ENCODE measurements at places on chromosomes 13 and 19.

DNA sequence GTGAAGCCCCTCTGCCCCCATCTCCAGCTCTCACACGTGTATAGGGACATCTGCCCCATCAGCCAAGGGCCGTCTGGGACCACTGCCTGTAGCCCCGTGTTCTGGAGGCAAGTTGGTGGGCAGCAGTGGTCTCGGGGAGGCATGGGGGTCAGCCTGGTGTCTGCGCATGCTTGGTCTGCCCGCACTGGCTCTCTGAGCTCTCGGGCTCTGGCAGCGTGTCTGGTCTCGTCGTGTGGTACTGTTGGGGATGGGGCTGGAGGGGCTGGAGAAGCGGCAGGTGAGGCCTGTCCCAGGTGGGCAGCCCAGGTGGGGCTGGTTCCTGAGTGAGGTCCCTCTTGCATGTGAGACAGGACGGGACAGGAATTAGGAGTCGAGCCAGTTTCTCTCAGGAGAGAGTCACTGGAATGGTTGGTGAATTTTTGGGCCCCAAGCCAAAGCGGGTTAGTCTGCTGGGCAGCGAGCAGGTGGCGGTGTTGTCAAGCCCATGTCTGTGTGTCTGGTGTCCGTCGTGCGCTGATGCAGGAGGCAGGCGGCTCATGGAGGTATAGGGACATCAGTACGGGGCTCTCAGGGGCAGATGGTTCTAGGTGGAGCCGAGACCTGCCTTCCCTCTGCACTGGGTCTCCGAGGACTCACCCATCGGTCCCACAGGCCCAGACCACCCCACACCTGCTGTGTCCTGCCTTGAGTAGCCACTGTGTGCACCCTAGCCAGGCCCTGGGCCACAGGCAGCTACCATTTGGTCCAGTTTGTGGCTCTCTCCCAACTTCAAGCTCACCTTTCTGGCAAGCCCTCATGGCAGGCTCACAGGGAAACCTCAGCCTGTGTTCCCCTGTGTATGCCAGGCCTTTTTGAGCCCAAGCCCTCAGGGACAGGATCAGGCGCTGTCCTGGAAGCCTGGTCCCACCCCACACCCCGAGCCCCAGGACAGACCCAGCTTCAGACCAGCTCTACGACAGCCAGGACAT, 18.2 kb downstream of the COMP start:
- DNase-seq: no peak

DNA sequence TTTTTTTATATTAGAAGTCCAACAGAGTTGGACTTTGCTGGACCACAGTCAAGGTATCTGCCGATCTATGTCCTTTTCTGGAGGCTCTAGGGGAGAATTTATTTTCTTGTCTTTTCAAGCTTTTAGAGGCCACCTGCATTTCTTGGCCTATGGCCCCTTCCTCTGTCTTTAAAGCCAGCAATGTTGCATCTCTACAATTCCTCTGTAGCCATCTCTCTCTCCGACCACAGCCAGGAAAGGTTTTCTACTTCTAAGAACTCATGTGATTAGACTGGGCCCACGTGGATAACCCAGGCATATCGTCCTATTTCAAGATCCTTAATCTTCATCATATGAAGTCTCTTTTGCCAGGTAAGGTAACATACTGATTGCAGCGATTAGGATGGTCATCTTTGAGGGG, 43.5 kb upstream of the RGCC start:
- no peak for DNase-seq

DNA sequence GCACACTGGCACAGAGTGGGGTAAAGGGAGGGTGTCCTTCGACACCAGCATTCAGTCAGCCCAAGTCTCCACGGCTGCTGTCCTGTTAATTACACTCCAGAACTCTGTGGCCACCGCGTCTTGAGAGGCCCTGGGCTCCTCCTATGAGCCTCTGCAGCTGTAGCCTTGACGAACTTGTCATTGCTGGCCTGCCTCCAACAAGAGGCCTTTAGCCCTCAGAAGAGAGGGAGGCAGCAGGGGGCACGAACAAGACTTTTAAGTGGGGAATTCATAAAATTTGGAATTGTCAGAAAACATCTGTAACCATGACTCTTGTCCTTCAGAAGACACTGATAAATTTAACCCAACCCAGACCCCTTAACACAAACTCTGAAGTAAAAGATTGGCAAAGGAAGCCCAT, 241.9 kb downstream of the UQCRFS1 start:
- DNase-seq: no peak

GRCh38 chr13:35723053-35723461, 246.6 kb upstream of the MAB21L1 start:
- DNase-seq: no peak

DNA sequence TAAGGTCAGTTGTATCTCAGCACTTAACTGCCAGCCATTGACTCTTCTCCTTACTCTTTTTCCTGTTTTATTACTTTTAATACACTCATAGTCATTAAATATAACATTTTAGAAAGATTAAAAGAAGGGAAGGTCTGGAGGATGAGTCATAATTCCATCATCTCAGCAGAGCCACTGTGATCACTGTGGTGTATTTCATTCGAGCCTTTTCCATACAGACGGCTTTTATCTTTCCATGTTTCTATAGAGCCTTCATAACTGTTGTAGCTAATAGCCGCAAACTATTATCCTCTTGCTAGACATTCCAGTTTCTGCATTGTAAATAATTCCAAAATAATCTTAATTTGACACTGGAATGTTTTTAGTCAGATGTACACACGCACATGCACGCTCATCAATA, 4.7 kb upstream of the FLT1 start:
- no peak for DNase-seq

- peak; percentile 96 for DNase-seq
These were observed 2.3 kb upstream of the EML2 start for GRCh38 chr19:45641274-45642105.

GRCh38 chr19:16164222-16164890, 9.0 kb downstream of the CIB3 start:
- no peak for DNase-seq

GRCh38 chr13:95697052-95697680, 20.2 kb downstream of the DNAJC3 start:
- DNase-seq: no peak

DNA sequence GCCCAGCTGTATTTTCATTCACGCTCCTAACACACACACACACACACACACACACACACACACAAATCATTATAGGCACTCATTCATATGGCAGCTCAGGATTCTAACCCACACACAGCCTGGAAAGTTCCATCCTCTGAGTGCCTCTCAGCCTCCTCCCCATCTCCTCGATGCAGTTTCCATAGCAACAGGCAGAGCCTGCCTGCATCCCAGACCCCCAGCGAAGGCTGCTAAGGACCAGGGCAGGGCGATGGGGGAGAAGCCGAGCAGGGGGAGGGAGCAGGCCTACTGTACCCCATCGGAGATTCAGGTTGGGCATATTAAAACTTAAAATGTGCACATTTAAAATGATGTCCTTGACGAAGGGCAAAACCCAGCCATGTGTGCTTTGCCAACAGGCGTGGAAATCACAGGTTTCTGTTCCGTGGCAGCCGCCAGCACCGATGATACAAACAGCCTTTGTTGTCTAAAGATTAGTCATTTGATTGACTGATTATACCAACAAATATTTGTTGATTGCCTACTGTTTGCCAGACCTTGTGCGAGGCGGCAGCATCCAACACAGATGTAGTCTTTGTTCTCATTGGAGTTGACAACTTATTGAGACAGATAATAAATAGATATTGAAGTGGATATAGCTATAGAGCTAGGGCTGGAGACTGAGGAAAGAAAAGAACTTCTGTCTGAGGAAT, 43.8 kb upstream of the USP29 start:
- DNase-seq: no peak

- peak; percentile 64 for DNase-seq
These were observed 49.6 kb upstream of the ARGLU1 start for GRCh38 chr13:106617561-106617960.

GRCh38 chr19:6088602-6089049, 21.7 kb downstream of the RFX2 start:
- peak; percentile 37 for DNase-seq

GRCh38 chr19:42132851-42133528, 744 bp upstream of the POU2F2 start:
- DNase-seq: peak; percentile 50

GRCh38 chr13:68124437-68125086, 894.4 kb upstream of the PCDH9 start:
- DNase-seq: no peak

GRCh38 chr13:51873837-51874236, 12.1 kb downstream of the CCDC70 start:
- DNase-seq: no peak

- no peak for DNase-seq
These were observed 65.4 kb downstream of the GNG7 start for GRCh38 chr19:2636897-2637683.

- no peak for DNase-seq
These were observed 31.1 kb downstream of the ZNF146 start for GRCh38 chr19:36246006-36246481.

- no peak for DNase-seq
These were observed 8.9 kb downstream of the ETHE1 start for GRCh38 chr19:43518051-43518450.

GRCh38 chr13:79688741-79689140, 207.8 kb downstream of the NDFIP2 start:
- no peak for DNase-seq

DNA sequence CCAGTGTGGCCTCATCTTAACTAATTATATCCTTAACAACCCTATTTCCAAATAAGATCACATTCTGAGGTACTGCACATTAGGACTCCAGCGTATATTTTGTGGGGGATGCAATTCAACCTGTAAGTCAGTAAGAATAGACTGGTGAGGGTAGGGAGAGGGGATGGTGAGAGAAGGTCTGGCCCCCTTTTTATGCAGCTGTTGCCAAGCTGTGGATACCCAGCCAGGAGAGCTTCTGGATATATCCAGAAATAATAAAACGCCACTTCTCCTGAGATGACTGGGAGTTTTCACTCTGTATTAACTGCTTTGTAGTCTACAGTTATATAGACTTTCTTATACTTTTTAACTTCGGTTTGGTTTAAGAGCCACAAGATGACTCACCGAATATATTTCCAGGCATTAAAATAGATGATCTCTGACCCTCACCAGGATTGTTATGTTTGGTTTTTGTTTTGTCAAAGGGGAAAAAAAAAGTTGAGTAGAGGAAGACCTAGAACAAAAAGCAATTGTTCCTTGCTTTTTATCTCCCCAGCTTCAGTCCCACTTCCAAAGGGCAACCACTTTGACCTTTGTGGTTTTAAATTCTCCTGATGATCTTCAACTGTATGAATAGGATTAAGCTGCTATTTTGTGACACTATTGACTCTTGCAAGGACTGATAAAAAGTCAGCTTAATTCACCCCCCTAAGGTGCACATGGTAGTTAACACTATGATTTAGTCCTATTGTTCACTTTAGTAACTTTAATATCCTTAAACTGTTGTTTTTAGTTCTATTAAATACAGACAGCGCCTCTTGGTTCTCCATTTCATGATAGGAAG, 3.1 kb upstream of the NEK3 start:
- DNase-seq: no peak

DNA sequence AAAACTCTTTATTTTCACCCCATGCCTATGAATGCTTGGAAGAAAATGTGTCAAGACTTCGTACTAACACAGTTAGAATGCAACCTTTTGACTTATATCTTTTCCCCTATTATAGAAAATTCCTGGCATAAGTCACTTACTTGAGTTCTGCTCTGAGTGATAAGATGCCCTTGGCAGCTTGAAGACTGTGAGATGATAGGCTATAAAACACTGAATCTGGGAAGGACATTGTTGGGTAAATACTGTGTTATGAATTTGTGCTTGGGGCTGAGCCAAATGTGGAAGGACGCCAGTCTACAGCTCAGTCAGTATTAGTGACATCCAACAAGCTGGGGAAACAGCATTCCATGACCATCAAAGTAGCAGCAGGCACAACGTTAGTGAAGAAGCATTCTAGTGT, 368.0 kb upstream of the SGCG start:
- DNase-seq: no peak

- no peak for DNase-seq
These were observed 1.9 kb upstream of the EXOC3L2 start for GRCh38 chr19:45247136-45247535.

- DNase-seq: no peak
These were observed 50.4 kb downstream of the ATP8A2 start for GRCh38 chr13:25422153-25422552.

- peak; percentile 21 for DNase-seq
These were observed 52.5 kb upstream of the POMP start for GRCh38 chr13:28606466-28606865.

DNA sequence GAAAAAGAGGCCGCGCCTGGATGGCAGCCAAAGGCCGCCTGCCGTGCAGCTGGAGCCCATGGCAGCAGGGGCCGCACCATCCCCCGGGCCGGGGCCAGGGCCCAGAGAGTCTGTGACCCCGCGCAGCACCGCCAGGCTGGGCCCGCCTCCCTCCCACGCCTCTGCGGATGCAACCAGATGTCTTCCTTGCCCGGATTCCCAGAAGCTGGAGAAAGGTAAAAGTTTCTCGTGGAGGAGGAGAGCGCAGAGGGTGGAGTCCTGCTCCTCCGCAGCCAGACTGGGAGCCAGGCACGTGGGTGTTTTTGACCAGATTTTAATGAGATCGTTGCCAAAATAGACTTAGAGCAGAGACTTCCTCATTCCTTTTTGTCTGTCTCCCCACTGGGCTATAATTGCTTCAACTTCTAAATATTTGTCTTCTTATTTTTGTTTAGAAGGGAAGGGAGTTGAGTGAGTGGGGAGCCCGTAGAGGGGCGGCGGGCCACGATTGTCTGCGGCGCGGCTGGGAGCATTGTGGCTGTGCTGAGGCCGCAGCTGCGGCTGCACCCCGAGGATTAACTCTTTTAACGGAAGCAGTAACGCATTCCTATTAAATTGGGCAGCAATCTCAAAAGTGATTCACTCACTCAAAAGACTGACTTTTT, 22.8 kb upstream of the NDUFS7 start:
- DNase-seq: peak; percentile 81

DNA sequence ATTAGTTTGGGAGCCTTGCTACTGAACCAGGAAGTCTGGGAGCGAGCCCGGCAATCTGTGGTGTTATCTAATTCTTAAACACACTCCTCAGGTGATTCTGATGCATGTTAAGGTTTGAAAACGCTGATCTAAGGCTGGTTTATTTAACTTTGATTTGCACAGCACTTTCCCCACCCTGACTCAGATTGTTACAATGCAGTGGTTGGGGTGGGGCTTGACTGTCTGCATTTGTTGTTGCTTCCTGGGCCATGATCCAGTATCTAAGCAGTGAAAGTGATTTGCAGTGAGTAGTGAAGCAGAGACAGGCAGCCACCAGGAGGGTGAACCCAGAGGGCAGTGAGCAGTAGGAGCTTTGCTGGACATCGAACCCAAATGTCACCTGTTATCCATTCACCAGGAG, 81.6 kb upstream of the ARGLU1 start:
- peak; percentile 74 for DNase-seq

- no peak for DNase-seq
These were observed 72.5 kb upstream of the FBXL3 start for GRCh38 chr13:77099415-77099814.

Measured in NCI-H226 (cell line).